ENCODE measurements at places on chromosomes 2 and 18. TPM values are rescaled to one million over a fixed set of nuclear protein-coding genes. Genes with fewer than 3 reads are reported as not detected.

- no peaks in the 10 kb centered on the region for H3K4me1 ChIP-seq
- DNase-seq = no peak
- H3K27me3 ChIP-seq = no peaks in the 10 kb centered on the region
- no peak overlapping the region for H3K27ac ChIP-seq
- H3K36me3 ChIP-seq = no peaks in the 10 kb centered on the region
- no peak overlapping the region for H3K4me3 ChIP-seq
Observed at GRCh38 chr2:19575641-19576040, 217.2 kb upstream of the OSR1 start.

- H3K4me3 ChIP-seq = no peak overlapping the region
- H3K27me3 ChIP-seq = no peaks in the 10 kb centered on the region
- H3K27ac ChIP-seq = no peak overlapping the region
- DNase-seq = no peak
Observed at GRCh38 chr2:65625982-65626381, 193.6 kb upstream of the SPRED2 start.

DNA sequence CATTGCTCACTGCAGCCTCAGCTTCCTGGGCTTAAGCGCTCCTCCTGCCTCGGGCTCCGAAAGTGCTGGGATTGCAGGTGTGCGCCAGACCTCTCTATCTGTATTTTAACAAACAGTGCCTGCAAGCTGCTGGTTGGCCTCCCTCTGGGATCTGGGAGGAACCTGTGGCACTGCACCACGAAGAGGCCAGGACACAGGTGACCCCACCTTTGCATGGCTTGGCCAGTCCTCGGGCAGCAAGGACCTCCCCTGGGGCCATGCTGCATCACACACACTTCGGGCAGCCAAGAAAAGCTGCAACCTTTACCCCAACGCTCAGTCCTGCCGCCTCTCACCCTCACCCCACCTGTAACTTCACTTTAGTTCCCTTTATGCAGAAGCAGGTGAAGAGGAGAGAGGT is 70.0 kb downstream of the PXDN start:
- no peak overlapping the region for H3K27ac ChIP-seq
- DNase-seq = no peak
- no peaks in the 10 kb centered on the region for H3K27me3 ChIP-seq
- H3K36me3 ChIP-seq = peaks cover 72% of the 10 kb centered on the region
- no peak overlapping the region for H3K4me3 ChIP-seq
- H3K4me1 ChIP-seq = no peaks in the 10 kb centered on the region

DNA sequence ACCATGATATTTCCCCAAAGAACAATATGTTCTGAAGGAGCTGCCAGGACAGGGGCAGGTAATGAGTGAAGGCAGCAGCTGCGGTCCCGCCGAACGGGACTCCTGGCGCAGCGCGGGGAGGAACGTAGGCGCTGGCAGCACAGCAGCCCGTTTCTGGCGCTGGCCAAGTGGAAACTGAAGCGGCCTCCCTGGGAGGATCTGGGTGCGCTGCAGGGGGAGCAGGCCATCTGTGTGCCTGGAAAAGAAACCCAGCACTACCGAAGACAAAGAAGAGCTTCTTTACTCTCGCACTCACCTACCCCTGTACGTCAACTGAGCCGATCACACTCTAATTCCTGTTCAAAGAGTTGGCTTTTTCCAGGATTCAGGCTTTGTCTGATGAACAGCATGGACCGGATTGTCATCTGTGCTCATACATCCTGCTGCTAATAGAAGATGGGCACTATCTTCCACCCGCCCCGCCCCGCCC is 11.8 kb downstream of the G6PC2 start:
- no peak overlapping the region for H3K4me3 ChIP-seq
- H3K4me1 ChIP-seq = peaks cover 6% of the 10 kb centered on the region
- no peaks in the 10 kb centered on the region for H3K36me3 ChIP-seq
- DNase-seq = peak; percentile 29
- H3K27ac ChIP-seq = no peak overlapping the region
- peaks cover 3% of the 10 kb centered on the region for H3K27me3 ChIP-seq

Gene TPO
- total RNA-seq = 92.4 TPM

DNA sequence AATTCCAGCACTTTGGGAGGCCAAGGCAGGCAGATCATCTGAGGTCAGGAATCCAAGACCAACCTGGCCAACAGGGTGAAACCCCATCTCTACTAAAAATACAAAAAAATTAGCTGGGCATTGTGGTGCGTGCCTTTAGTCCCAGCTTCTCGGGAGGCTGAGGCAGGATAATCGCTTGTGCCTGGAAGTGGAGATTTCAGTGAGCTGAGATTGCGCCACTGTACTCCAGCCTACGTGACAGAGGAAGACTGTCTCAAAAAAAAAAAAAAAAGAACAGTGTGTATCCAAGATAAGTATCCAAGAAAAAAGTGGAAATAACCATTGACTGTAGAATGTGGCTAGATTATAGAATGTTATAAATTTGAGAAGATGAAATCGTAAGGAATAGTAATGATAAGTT is 142.1 kb downstream of the FAM124B start:
- DNase-seq = no peak
- H3K36me3 ChIP-seq = no peaks in the 10 kb centered on the region
- H3K27me3 ChIP-seq = no peaks in the 10 kb centered on the region
- no peak overlapping the region for H3K27ac ChIP-seq
- no peaks in the 10 kb centered on the region for H3K4me1 ChIP-seq

Gene ADAM23
- total RNA-seq = 2.6 TPM

DNA sequence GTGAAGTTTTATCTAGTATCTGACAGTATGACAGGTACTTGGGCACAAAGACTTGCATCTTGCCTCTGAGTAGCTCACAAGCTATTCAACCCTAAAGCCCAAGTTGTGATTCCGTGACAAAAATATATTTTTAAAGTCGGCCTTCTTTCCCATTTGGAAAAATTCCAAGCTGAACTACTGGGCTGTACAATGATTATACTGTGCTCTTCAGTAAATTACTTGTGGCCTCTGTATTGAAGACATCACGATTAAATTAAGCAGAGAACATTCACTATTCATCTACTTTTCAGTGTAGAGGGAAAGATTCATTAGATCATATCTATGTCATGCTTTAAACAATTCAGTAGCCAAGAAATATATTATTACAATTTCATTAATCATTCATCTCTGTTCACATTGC is 282.2 kb downstream of the CDH2 start:
- DNase-seq = no peak
- H3K27me3 ChIP-seq = no peaks in the 10 kb centered on the region
- H3K36me3 ChIP-seq = no peaks in the 10 kb centered on the region
- no peak overlapping the region for H3K27ac ChIP-seq
- H3K4me3 ChIP-seq = no peak overlapping the region

GRCh38 chr2:69740502-69740951 is 1.4 kb upstream of the ANXA4 start:
- peak; percentile 34 for DNase-seq
- H3K4me3 ChIP-seq = peak overlapping the region; percentile 96
- H3K4me1 ChIP-seq = peaks cover 24% of the 10 kb centered on the region
- no peaks in the 10 kb centered on the region for H3K36me3 ChIP-seq

Gene PROKR1
- not detected for total RNA-seq

DNA sequence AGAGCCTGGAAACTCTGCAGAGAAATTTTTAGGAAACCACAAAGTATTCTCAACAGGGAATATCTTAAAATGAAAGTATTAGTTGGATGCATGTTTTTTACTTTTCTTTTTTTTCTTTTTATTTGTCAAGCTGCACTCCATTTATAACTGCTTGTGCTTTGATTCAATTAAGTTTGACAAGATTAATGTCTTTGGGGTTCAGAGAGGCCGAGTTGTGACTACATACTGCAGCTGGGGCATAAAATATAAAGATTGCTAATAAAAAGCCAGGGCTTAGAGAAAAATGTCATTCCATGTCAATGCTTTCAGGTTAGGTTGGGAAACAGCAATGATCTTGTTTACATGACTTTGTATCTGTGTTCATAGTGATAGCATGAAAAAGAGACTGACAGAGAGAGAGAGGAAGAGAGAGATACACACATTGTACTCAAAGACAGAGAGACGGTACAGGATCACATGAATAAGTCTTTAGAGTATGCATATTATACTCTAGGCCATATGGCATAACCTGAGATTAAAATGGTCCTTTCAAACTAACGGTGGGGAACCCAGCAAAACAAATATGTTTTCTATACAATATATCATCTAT is 1022.3 kb upstream of the CNTNAP5 start:
- no peak overlapping the region for H3K27ac ChIP-seq
- no peak for DNase-seq
- H3K4me1 ChIP-seq = no peaks in the 10 kb centered on the region

DNA sequence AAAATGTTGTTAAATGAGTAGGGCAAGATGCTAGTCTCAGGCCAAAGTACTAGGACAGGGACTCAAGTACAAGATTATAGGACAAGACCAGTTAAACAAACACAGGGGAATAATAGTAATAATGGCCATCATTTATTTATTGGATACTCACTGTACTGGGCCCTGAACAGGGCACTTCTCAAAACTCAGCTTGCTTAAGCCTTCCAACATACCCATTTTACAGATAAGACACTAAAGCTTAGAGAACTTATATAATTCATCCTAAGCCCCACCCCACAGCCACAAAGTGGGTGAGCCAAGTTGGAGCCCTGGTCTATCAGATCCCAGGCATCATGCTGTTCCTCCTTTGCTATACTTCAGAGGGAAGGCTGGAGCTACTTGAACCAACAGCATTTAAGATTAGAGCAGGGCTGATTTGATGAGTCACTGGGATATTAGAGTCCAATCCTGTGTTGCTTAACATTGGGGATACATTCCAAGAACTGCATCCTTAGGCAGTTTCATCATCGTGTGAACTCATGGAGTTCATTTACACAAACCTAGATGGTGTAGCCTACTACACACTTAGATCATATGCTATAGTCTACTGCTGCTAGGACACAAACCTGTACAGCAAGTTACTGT is 153.6 kb downstream of the MTCL1 start:
- no peaks in the 10 kb centered on the region for H3K36me3 ChIP-seq
- no peak overlapping the region for H3K4me3 ChIP-seq
- no peaks in the 10 kb centered on the region for H3K27me3 ChIP-seq
- no peaks in the 10 kb centered on the region for H3K4me1 ChIP-seq
- peak; percentile 41 for DNase-seq

Gene TOGARAM2
- 1.1 TPM for total RNA-seq

DNA sequence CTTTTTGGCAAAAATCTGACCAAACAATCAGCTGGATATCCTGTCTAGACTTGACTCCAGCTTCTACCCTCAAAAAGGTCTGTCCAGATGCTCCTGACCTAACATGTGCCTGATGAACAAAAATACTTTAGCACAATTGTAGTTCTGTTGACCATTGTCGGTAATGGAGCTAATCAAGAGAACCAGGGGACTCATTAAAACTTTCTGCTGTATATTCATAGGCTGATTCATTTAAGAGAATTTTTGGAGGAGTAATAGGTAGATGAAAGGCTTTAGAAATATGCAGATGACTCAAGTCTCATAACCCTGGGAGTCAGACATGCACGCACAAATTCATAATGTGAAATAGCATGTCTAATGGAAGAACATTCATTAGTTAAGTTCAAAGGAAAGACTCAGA is 514.2 kb downstream of the TXNL1 start:
- H3K36me3 ChIP-seq = no peaks in the 10 kb centered on the region
- no peaks in the 10 kb centered on the region for H3K27me3 ChIP-seq
- DNase-seq = no peak
- H3K4me3 ChIP-seq = no peak overlapping the region

GRCh38 chr2:64426183-64426952 is 27.6 kb upstream of the LGALSL start:
- H3K4me3 ChIP-seq = no peak overlapping the region
- H3K27me3 ChIP-seq = no peaks in the 10 kb centered on the region
- H3K36me3 ChIP-seq = no peaks in the 10 kb centered on the region
- DNase-seq = no peak

Gene AAK1
- 74.7 TPM for total RNA-seq

Gene REG1B
- not detected for total RNA-seq

Gene TMX3
- 73.0 TPM for total RNA-seq

Gene DSG2
- total RNA-seq = 18.1 TPM

- DNase-seq = peak; percentile 87
- peak within 1 kb of the TSS; percentile 72 for H3K4me3 ChIP-seq
- H3K4me1 ChIP-seq = peaks cover 67% of the 10 kb centered on the region
- H3K36me3 ChIP-seq = peaks cover 20% of the 10 kb centered on the region
Observed at GRCh38 chr2:63050334-63051041, at the start of gene OTX1. Gene OTX1, plus strand, starts transcription at chr2:63050830. Its CDS starts 2,161 bp downstream, at chr2:63052991.

DNA sequence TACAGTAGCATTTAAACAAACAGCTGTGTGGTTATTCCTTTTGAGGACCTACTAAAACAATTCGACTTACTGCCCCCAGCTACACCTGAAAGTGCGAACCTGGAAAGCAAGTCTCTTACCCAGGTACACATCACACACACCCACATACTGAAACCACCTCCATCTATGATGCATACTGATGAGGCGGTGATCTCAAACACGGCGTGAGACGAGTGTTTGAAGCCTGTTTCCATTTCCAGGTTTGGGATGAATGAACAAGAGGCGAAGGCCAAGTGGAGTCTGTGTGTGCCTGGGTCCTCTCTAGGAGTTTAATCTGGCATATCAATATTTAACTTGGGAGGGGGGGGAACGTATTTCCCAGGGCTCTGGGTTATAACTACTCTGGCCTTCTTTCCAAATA is 1.6 kb downstream of the TMEM185B start:
- H3K27me3 ChIP-seq = no peaks in the 10 kb centered on the region
- H3K36me3 ChIP-seq = no peaks in the 10 kb centered on the region
- H3K27ac ChIP-seq = no peak overlapping the region
- H3K4me3 ChIP-seq = no peak overlapping the region
- peaks cover 24% of the 10 kb centered on the region for H3K4me1 ChIP-seq

GRCh38 chr2:88211003-88211808 is 41.1 kb downstream of the THNSL2 start:
- no peaks in the 10 kb centered on the region for H3K4me1 ChIP-seq
- no peak for DNase-seq
- H3K36me3 ChIP-seq = no peaks in the 10 kb centered on the region

DNA sequence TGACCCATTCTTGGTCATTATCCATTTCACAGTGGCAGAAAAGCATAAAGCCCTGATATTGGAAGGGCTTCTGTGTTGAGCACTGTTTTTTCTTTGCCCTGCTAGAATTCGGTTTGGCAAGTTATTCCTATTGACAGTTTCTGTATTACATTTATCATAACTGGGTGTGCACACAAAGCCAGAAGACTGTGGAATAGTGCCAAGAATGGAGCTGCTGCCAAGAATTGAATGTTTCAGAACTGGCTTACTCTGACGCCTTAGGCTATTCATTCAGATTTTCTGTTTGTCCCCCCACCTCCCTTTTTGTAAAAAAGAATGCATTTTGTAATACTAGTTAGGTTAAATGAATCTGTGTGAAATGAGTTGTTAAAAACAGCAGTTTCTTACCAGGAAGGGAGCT is 12.7 kb downstream of the KDM3A start:
- H3K4me3 ChIP-seq = no peak overlapping the region
- DNase-seq = peak; percentile 83
- H3K4me1 ChIP-seq = peaks cover 15% of the 10 kb centered on the region
- no peaks in the 10 kb centered on the region for H3K27me3 ChIP-seq
- peaks cover 63% of the 10 kb centered on the region for H3K36me3 ChIP-seq

GRCh38 chr2:179558010-179558934 is 293.6 kb upstream of the SESTD1 start:
- H3K27ac ChIP-seq = peak overlapping the region; percentile 41
- no peaks in the 10 kb centered on the region for H3K27me3 ChIP-seq

DNA sequence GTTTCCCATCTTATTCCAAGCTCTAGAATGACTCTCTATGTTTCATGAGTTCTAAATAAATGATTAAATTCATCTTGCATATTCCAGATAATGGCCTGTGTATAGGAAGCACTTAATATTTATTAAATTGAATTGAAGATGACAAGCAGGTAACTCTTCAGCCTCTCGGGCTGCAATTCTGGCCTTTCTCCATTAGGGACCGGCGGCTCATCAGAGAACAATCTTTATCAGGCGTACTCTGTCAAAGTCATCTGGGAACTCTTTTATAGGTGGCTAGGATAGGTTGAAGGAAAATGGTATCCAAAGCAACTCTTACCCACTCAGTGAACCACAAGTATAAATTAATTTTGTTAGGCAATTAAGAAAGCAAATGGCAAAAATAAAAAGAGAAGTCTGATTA is 308.5 kb downstream of the NOL4 start:
- no peaks in the 10 kb centered on the region for H3K4me1 ChIP-seq
- H3K36me3 ChIP-seq = no peaks in the 10 kb centered on the region
- DNase-seq = no peak
- no peaks in the 10 kb centered on the region for H3K27me3 ChIP-seq
- H3K4me3 ChIP-seq = no peak overlapping the region
